ENCODE measurements at places on chromosomes 3 and 15.

GRCh38 chr15:29818141-29818540 is 4.1 kb downstream of the TJP1 start:
- no peak for DNase-seq

- DNase-seq, result no peak
Measured at GRCh38 chr3:190092250-190092649, 28.4 kb downstream of the P3H2 start.

DNA sequence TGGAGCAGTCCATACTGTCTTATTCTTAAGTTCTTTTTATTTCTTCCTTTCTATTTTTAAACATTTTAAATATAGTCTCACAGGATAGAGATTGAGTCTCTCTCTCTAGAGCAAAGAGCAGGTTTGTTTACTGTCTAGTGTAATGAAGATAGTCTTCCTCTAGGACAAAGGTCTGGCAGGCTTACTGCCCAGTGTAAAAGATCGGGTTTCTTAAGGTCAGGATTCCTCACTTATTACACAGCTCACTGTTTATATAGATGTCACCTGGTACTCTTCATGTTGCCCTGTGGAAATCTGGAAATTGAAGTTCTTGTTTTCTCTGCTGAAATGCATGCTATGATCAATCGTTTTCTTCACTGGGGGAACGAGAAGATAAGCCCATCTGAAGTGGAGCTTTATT is 76.0 kb downstream of the ZBBX start:
- DNase-seq, result no peak

DNA sequence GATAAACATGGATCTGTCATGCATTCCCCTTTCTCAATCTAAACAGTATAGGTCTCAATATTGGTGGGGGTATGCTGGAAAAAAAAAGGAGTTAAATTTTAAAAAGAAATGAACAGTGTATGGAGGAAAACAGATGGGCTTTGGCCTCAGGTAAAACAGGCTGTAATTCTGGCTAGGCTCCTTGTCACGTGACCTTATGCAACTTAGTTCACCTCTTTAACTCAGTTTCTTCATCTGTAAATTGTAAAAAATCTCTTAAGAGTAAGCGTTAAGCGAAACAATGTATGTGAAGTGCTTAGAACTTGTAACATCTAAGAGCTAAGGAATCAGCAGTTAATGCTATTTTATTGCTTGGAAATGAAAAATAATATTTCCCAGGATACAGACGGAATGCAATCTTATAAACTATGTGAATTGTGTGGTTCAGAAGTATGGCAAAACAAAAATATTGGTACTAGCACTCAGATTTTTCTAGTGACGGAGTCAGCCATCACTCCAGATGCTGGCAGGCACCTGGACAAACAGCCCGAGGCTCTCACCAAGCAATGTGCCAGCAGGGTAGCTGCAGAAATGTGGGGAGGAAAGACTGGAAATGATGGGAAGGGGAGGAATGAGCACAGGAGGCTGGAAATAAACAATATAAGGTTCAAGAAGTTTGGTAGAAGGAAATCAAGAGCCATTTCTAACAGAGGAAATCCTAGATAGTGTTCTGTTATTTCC is 172.8 kb downstream of the USP13 start:
- DNase-seq, result no peak

DNA sequence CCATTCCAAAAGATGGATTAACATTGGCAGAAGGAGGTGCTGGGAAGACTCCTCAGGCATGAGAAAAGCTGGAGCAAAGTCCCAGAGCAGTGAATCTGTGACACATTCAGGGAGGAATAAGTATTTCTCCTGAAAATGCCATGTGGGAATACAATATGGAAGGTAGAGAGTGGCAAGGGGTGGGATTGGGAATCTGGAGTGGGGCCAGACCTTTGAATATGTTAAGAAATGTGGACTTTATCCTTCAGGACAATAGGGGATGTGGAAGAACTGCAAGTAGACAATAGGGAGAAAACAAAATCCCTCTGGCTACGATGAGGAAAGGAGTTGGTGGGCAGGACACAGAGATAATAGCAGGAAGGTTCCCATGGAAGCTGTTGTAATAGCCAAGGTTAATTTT is 305.6 kb upstream of the TGFBR2 start:
- no peak for DNase-seq

GRCh38 chr15:83320844-83321243 is 36.4 kb upstream of the BNC1 start:
- DNase-seq, result no peak

- DNase-seq, result no peak
Measured at GRCh38 chr3:147423798-147424580, 14.8 kb downstream of the ZIC1 start.

- DNase-seq, result no peak
Measured at GRCh38 chr3:180530276-180530675, 71.7 kb upstream of the TTC14 start.

DNA sequence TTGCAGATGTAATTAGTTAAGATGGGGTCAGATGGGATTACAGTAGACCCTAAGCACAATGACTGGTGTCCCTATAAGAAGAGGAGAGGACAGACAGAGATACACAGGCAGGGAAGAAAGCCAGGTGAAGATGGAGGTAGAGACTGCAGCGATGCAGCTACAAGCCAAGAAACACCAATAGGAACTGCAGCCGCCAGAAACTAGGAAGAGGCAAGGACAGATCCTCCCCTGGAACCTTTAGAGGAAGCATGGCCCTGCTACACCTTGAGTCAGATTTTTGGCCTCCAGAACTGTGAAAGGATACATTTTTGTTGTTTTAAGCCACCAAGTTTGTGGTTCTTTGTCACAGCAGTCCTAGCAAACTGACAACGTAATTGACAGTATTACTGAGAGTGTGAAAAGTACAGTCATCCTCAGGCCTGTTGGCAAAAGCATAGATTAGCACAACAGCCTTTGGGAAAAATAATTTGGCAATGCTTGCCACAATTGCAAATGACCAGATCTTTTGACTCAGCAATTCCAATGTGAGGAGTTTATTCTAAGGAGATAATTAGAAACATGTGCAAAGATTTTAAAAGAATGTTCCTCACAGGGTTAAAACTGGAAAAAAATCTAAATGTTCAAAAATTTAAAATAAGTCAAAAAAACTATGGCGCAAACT is 82.6 kb upstream of the TJP1 start:
- no peak for DNase-seq

GRCh38 chr3:57646723-57647122 is 46.2 kb downstream of the DENND6A start:
- DNase-seq, result peak; percentile 18

GRCh38 chr3:77906102-77906709 is 866.3 kb downstream of the ROBO2 start:
- DNase-seq, result no peak

- no peak for DNase-seq
Measured at GRCh38 chr15:77507143-77507897, 86.6 kb downstream of the HMG20A start.

DNA sequence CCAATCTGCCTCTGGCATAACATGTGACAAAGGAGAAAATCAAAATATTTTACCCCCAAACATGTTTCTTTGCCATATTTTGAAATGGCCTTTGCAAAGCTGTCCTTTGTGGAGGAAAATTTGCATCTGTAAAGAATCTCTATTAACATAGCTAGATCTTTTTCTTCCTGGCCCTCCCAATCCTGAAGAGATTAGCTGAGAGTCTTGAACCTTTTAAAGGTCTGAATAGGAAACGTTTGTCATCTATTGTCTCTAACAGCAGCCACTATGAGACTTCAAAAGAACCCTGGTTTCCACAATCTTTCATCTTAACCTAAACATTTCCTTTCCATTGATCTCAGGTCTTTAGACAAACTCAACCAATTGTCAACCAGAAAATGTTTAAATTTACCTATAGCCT is 520.9 kb upstream of the TGFBR2 start:
- DNase-seq, result no peak

GRCh38 chr15:48396020-48396419 is 64.8 kb downstream of the DUT start:
- no peak for DNase-seq

GRCh38 chr3:144771381-144771870 is 799.8 kb downstream of the DIPK2A start:
- no peak for DNase-seq

- DNase-seq, result no peak
Measured at GRCh38 chr15:55827955-55828354, 85.0 kb upstream of the PRTG start.

GRCh38 chr3:83320726-83321125 is 1559.3 kb upstream of the GBE1 start:
- no peak for DNase-seq

GRCh38 chr15:40464595-40465185 is 6.1 kb upstream of the CHST14 start:
- DNase-seq, result no peak

GRCh38 chr15:64507845-64508244 is 47.5 kb downstream of the ZNF609 start:
- no peak for DNase-seq

All from CD4-positive, alpha-beta T cell treated with Interleukin-21 for 1 hour (primary cell).